ENCODE measurements at places on chromosomes 2 and 18.
A peak's percentile ranks its signal among the peaks of the same experiment; 100 is the strongest.

DNA sequence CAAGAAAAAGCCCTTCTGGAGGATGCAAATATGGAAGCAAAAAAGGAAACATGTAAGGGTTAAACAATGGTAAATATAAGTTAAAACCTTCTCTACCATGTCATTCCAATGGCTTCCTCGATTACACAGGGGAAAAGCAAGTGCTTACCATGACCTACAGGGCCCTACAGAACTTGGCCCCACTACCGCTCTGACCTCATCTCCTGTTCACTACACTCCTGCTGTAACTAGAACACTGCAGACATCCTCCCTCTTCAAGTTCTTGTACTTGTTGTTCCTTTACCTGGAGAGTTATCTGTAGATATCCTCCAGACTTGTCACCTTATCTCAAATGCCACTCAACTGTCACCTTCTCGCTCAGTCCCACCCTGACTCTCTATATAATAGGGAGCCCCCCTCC, 194.6 kb downstream of the L3MBTL4 start:
- no peak for DNase-seq

DNA sequence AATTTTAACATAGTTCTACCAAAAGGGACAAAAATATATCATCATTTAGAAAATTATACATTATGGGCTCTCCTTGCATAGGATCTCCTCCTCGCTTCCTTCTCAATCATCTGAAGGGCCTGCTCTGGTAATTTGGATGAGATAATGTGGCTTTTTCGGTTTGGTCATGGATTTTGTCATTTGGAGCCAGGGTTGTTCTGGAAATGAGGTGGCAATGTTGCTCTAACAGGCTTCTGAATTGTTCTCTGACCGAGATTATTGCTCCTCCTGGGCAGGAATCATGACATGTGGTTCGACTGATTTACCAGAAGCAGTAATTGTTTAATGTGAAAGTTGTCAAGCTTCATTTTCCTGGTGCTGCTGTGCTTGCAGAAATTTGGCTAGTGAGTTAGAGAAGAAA, 194.7 kb upstream of the ERBB4 start:
- no peak for DNase-seq

- no peak for DNase-seq
Measured at GRCh38 chr18:74626049-74626874, 28.6 kb downstream of the ZNF407 start.

DNA sequence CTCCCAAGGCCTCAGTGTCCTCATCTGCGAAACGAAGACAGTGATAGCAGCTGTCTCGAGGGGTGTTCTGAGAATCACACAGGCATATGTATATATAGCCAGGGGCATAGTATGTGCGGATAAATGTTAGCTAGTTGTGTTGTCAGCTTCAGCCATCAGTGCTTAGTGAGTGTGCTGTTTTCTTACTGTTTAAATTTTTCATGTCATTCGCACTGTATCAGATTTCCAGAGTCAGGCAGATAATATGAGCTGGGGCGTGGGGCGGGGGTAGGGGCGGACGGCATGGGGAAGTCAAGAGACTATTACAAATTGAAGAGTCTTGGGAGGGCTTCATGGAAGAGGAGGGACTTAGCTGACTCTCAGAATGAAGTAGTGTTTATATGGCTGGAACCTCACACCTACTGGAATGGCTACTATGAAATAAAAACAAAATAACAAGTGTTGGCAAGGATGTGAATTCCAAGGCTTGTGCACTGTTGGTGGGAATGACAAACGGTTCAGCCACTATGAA, 7.0 kb downstream of the TRAPPC12 start:
- DNase-seq: peak; percentile 15

GRCh38 chr2:173395567-173396351, 41.1 kb downstream of the CDCA7 start:
- no peak for DNase-seq

GRCh38 chr2:58930537-58930936, 689.4 kb upstream of the FANCL start:
- no peak for DNase-seq

DNA sequence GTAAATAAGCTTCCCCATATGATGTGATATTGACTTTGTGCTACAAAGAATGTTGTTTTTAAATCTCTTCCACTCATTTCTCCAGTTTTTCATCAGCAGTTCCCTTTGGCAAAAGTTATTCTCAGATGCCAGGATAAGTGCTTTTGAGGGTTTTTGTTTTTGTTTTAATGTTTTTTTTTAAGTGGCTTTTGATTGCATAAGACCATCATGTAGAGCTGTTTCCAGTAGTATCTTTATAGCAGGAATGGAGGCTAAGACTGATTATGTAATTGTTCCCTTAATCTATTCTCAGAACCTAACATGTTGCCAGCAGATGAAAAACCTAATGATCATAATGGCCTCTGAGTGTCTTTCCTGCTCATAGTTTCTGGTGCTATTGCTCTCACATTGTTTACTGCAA, 77.9 kb downstream of the CABLES1 start:
- no peak for DNase-seq
